ENCODE measurements at places on chromosomes 2 and 18.

GRCh38 chr2:31236433-31237205 is 2.7 kb downstream of the EHD3 start:
- DNase-seq, result no peak

DNA sequence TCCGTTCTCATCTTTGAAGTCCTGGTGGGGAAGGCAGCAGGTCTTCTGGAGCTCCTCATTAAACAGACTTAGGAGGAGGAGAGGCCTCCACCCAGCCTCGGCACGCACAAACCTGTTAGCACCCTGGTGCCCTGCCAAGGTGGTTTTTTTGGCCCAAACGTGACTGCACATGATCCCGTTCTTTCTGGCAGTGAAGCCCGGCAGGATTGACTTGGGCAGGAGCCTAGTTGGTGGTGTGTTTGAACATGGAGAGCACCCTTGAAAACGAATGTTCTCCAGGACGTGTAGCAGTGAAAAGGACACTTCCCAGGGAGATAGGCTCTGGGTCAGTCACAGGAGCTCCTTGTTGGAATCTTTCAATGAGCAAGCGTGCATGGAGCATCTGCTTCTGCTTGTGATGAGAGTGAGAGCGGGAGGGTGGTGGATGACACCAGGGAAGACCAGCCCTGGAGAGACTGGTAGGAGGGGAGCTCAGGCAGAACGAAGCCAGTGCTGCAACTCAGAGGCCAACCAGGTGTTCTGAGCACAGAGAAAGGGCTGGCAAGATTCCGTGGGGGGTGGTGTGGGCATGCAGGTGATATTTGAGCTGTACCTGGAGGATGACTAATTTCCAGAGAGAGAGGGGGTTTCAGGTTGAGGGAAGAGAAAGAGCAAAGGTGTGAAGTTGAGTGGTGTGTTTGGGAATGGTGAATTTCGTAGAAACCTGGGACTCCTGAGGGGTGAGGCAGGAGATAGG is 73.8 kb downstream of the TANC1 start:
- no peak for DNase-seq

GRCh38 chr18:59885579-59886163 is 14.1 kb upstream of the PMAIP1 start:
- DNase-seq, result peak; percentile 49

DNA sequence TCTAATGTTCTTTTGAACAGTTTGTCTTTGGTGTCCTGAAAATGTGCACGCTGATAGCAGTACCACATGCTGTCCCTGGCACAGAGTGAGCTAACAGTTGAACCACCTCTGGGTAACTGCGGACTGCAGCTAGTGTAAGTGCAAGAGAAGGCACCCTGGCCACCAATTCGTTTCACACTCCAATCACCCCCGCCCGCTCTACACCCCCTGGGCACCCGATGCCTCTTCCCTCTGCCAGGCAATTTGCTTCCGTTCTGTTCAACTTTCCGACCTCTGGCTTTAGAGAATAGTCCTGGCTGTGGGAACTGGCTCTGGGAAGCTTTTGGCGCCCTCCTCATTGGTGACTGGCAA is 1.4 kb downstream of the DOCK10 start:
- no peak for DNase-seq

- DNase-seq, result no peak
Measured at GRCh38 chr2:219542931-219543595, 546 bp downstream of the CHPF start.

DNA sequence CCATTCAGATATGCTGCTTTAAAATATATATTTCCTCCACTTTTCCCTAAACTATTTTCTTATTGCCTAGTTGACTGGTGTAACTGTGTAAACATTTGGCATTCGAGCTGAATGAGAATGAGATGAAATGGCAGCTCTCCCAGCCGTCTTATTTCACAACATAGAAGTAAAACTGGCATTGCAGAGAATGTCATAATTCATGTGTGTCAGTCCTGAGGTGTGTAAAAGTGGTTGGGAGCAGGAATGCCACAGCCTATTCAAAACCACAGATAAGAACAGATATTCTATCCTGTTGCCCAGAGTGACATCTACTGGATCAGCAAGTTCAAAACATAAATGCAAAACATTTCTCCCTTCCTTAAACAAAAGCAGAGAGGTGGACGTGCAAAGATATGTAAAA is 565.5 kb upstream of the CHAC2 start:
- no peak for DNase-seq

DNA sequence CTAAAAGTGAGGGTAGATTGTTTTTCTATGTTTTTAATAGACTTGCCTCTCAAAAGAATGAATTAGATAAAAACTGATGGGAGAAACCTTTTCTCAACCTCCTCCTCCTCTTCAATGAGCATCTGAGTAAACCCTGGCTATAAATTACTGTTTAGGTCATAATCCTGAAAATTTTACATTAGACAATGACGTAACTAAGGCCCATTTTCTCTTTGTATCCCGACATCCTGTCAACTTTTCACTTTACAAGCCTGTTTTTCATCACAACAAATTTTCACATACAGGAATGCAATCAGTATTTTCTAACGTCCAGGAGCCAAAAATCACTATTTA is 1.3 kb downstream of the SPIRE1 start:
- DNase-seq, result no peak

GRCh38 chr18:74498712-74499627 is 2.8 kb downstream of the CNDP2 start:
- peak; percentile 82 for DNase-seq

- peak; percentile 43 for DNase-seq
Measured at GRCh38 chr2:8457092-8457481, 224.8 kb upstream of the ID2 start.

GRCh38 chr2:127887776-127888130 is 2.0 kb upstream of the AMMECR1L start:
- DNase-seq, result no peak

GRCh38 chr2:203583701-203584100 is 48.6 kb upstream of the RAPH1 start:
- peak; percentile 55 for DNase-seq

DNA sequence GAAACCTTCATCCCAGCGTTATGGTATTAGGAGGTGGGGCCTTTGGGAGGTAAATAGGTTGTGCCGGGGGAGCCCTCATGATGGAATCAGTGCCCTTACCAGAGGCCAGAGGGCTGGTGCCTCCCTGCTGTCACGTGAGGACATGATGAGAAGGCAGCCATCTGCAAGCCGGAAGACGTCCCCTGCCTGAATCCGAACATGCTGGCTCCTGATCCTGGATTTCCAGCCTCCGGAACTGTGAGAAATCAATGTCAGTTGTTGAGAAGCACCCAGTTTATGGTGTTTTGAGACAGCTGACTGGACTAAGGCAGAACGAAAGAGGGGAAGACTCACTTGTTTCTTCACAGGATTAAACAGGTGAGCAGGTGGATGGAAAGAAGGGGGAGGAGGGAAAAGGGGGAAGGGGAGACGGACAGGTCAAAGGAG is 13.0 kb upstream of the KLF11 start:
- no peak for DNase-seq

GRCh38 chr2:118669654-118670053 is 177.8 kb downstream of the EN1 start:
- no peak for DNase-seq

GRCh38 chr2:239626961-239627592 is 226.3 kb upstream of the HDAC4 start:
- no peak for DNase-seq

DNA sequence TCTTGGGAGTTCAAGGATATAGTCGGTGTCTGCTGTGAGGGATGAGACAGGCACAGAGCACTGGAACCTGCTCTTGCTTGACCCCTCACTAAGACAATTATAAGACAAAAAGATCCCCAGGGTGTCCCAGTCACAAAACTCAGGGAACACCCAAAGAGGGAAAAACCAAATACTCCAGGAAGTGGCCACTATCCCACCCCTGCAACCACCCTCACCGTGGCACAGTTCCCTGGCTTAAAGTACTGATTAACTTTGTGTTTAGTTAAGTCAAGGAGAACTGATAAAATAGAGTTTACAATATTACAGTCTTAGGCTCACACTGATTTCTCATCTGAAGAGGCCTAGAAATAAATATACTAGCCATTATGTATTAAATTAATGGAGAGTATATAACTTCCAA is 13.5 kb downstream of the IL36B start:
- no peak for DNase-seq

- DNase-seq, result no peak
Measured at GRCh38 chr2:19365126-19365525, 6.7 kb upstream of the OSR1 start.

- DNase-seq, result no peak
Measured at GRCh38 chr18:10274301-10274700, 180.1 kb upstream of the APCDD1 start.

DNA sequence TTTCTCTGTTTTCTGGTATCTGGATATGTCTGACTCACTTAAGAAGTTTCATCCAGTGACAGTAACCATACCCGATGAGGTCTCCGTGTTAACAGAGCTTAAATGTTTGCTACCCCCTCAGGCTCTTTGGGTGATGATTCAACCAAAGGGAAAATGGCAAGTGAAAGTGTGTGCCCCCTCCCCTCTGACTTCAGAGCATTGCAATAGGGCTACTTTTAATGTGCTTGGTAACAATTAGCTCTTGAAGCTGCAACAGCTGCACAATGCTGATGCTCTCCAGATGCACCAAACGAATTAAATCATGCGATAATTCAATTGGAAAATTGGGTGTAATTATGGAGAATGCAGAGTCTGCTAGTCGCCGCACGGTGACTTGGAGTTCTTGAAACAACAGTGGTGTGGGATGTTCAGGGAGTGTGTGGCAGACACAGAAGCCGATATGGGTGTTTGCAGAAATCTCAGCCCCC is 270.7 kb downstream of the ALK start:
- DNase-seq, result no peak

DNA sequence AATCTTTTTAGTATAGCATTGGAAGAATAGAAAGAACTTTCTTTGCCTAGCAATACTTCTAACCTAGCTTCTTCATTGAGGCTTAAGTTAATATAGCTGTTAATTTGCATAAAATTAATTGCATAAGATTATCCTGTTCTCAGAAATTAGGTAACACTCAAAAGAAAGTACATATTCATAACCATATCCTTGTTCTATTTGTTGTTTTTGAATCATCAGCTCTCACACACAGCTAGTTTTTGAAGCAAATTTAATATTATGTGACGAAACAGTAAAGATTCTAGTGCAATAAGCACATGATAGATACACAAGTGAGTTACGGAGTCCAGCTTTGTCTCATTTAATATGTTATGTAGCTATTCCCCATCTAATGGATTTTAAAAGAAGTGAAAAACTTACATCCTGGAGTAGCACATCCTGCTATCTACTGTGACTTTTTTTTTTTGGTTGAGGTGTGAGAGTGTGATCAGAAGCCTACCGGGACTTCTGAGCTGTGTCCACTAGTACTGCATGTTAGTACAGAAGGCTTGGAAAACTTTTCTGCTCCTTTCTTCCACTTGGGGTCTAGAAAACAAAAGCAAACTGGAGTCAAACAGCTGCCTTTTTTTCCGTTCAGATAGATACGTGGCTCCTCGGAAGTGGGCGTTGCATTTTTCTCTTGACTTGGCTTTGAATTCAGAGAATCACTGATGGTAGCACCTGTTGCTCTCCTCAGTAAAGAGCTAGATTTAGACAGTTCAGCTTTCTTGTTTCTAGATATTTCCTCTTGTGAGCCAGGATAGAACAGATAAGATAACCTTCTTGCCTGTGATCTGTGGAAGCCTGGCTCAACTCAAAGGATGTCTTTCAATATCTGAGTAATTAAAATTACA is 27.2 kb downstream of the KDM3A start:
- no peak for DNase-seq

DNA sequence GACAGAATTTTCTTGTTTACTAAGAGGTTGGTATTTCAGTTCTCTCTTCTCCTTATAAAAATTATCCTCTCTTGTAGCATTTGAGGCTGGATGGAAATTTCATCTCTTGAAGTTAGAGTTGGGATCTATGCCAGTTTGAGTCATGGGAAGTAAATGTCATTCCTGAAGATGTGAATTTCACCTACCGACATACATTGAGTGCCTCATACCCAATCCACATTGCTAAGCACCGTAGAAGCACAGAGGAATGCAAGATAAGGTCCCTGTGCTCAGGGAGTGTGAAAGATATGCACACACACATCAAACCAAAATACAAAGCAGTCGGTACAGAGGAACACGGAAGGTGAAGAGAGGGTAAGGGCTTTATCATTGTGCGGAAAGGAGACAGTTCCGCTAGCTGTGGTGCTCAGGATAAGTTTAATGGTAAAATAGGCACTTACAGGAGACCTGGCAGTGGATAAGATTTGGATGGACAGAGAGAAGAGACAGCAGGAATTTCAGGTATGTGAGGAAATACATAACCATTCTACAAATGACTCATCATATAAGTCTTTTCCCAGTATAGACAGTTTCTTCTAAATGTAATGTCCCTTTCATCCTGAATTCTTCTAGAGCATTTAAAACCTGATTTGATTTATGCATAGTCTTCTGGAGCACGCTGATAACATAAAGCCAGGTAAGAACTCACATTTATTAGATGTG is 205.3 kb upstream of the ST6GAL2 start:
- no peak for DNase-seq

GRCh38 chr2:11746807-11747459 is 501 bp downstream of the LPIN1 start:
- DNase-seq, result peak; percentile 43

- DNase-seq, result peak; percentile 64
Measured at GRCh38 chr2:8677646-8678592, 3.9 kb upstream of the ID2 start.

- no peak for DNase-seq
Measured at GRCh38 chr2:12642859-12643258, 73.9 kb upstream of the TRIB2 start.

DNA sequence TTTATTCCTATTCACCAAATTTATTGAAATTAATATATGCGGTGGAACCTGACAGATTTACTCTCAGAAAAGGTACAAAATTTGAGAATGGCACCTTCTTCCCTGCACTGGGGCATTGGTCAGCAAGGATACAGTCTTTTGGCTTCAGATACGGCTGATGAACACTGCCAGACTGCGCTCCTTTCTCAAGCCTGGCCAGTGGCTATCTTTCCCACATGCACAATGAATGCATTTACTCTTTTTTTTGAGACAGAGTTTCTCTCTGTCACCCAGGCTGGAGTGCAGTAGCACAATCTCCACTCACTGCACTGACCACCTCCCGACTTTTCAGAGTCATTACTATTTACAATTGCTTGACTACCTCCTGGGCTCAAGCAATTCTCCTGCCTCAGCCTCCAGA is 61.6 kb downstream of the MOB4 start:
- no peak for DNase-seq

GRCh38 chr2:69390001-69390400 is 3.0 kb upstream of the GFPT1 start:
- no peak for DNase-seq

DNA sequence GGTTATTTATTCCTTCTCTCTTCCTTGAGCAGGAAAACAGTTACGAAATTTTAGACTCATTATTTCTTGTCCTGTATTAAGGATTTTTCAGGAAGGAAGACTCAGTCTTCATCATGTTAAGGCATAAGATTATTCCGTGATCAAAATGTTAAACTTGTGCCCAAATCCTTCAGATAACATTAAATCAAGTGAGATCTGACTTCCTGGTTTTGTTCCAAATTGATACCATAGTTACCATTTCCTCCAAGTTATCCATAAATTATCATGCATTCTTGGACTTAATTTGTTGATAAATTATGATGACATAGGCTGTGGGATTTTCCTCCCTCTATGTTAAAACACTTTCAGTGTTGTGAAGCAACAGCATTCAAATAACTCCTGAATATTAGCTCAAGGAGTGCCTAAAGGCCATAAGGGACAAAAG is 31.9 kb downstream of the EFEMP1 start:
- no peak for DNase-seq

Measured in activated T-cell treated with anti-CD3 and anti-CD28 coated beads, Interleukin-2, amount 50 U/mL, for 48 hours (primary cell).